Stomach (tissue), 19 donors: ENCODE measurements at places on chromosomes 3 and 15.

GRCh38 chr3:129068291-129068886 lies 7.8 kb downstream of the GP9 start:
- H3K27ac ChIP-seq = peak overlapping the region; percentile 78
- no peaks in the 10 kb centered on the region for H3K4me1 ChIP-seq
- no peaks in the 10 kb centered on the region for H3K27me3 ChIP-seq
- no peak for DNase-seq
- peak overlapping the region; percentile 45 for H3K4me3 ChIP-seq

- H3K27me3 ChIP-seq = no peaks in the 10 kb centered on the region
- no peak for DNase-seq
- no peak overlapping the region for H3K4me3 ChIP-seq
These were observed 19.9 kb downstream of the CIP2A start for GRCh38 chr3:108569336-108569735.

DNA sequence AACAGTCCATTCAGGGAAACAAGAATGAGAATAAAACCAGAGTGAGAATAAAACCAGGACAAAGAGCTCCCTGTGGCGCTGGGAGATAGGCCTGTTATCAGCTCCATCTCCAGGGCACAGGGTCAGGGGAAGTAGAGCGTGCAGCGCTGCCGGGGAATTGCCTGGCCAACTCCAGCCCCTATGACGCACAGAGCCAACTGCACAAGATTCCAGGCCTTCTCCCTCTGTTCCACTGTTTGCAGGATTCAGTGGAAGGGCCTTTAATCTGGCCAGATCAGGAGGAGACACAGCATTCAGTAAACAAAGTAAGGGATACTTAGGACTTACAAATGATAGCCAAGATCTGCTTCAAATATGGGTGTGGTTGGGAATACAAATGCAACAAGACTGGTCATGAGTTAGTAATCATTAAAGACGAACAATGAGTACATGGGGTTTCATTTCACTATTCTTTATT lies 49.4 kb downstream of the ITGB5 start:
- H3K27me3 ChIP-seq = no peaks in the 10 kb centered on the region
- peaks cover 54% of the 10 kb centered on the region for H3K4me1 ChIP-seq
- peak overlapping the region; percentile 84 for H3K27ac ChIP-seq
- H3K4me3 ChIP-seq = no peak overlapping the region
- peak; percentile 68 for DNase-seq
- peaks cover 23% of the 10 kb centered on the region for H3K36me3 ChIP-seq

- no peak overlapping the region for H3K4me3 ChIP-seq
- DNase-seq = no peak
- no peaks in the 10 kb centered on the region for H3K27me3 ChIP-seq
- no peaks in the 10 kb centered on the region for H3K36me3 ChIP-seq
These were observed 87.4 kb downstream of the THSD4 start for GRCh38 chr15:71202712-71203111.
